DMS79 (cell line): ENCODE measurements at places on chromosomes 4 and X.

GRCh38 chr4:140095694-140096482 lies 58.1 kb downstream of the MAML3 start:
- DNase-seq = no peak

GRCh38 chrX:136130931-136131833 lies 16.2 kb upstream of the FHL1 start:
- no peak for DNase-seq

DNA sequence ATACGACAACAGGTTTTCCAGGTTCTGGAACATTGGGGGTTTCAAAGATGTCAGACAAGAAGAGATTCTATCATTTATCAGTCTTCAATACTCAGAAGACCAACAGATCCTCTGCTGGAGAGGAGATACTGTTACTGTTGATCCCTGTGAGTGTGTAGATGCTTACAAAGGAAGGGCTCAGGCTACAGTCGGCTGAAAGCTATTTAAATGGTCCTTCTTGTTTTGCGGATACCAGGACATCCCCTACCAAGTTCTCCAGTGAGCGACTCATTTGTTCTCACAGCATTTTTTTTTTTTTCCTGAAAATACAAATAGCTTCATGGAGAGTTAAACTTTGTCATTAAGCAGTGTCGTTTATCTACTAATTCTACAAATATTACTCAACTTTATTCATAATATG lies 201.6 kb downstream of the CAMK2D start:
- DNase-seq = no peak

DNA sequence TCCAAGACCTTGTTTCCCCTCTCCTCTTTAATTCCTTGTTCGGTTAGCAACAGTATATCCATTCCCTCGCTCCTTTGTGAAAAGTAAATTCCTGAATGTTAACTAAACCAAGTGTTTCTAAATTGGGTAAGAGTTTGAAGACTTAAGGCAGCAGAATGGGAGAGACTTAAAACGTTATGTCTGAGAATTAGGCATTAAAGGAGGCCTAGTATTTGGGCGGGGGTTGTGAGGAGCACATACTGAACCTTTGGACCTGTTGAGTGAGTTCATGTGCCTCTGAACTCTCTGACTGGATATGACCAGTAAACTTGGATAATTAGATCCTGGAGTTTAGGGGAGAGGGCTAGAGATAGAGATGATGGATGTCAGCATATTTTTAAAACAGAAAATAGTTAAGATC lies 1.2 kb downstream of the MSMO1 start:
- DNase-seq = no peak

GRCh38 chrX:139206914-139207313 lies 323.6 kb upstream of the F9 start:
- DNase-seq = no peak

GRCh38 chr4:16967722-16968121 lies 69.3 kb upstream of the LDB2 start:
- no peak for DNase-seq

DNA sequence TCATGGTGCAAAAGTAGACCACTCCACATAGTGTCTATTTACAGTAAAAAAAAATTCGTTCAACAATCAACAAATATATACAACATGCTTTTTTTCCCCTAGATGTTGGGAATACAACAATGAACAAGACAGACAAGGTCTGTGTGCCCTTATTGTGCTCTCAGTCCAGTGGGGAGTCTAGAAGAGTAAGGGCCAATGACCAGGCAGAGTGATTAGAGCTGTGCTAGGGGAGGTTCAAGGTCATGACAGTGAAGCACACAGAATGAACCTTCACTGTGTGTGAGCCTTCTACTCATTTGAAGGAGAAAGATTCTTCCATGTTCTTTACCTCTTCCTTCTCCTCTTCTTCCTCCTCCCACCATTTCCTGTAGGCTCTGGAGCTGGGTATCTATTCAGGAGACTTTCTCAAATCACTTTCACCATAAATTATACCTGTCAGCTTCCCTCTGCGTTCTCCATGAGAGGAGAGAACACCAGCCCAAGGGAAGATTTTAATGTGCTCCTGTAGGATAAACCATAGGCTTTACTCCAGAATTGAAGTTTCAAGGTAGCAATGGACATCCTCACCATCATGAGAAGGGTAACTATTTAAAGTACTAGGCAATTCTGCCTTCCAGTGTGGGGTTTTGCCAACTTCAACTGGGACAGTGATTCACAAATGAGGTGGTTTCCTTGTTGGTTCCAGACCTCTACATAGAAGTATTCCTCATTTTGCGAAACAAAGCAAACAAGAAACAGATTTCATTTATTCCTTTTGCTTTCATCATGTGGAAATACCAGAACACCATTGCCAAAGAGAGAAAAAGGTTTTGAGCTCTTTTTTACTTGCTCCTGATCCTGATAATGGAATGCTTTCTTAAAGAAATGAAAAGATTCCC lies 246.9 kb upstream of the GPC4 start:
- no peak for DNase-seq

DNA sequence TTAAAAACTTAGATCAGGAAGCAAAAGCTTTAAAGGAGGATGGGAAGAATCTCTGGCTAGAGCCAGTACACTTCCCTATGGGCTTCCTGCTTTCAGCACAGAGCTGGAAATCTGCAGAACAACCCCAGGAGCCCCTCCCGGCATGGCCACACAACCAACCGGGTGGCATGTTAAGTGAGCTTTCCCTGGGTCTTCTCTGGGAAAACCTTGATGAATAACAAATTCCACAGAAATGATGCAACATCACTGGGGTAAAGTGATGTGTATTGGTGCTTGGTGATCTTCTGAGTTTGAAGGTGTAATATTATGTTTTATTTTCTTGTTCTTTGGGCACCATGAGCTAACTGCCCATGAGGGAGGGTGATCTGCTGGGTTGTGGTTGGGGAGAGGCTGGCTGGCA lies 22.1 kb downstream of the NHS start:
- DNase-seq = no peak

DNA sequence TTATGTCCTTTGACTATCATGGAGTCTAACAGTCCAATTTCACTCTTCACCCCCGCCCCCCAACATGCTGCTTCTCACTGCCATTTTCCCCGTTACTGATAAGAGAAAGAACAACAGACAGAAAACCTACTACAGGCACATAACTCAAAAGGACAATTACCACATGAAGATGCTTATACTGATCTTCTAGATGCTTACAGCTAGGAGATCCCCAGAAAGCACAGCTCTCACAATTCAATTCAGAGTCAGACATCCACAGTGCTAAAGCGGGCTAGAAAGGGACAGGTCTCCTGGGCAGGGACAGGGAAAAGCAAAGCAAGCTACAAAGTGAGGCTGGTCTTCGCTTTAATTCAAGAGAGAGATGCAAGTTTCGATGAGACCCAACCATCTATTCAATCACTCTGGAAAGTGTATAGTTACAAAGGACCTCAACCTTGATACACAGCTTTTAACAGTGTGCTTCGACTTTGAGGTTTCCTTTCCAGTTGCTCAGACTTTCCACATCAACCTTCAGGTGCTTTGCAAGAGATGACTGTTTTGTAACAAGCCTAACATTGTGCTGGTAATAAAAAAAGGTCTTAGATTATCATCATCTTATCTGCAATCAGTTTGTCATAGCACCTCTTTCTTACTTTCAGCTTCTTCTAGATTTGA lies 60.9 kb downstream of the LEF1 start:
- no peak for DNase-seq

DNA sequence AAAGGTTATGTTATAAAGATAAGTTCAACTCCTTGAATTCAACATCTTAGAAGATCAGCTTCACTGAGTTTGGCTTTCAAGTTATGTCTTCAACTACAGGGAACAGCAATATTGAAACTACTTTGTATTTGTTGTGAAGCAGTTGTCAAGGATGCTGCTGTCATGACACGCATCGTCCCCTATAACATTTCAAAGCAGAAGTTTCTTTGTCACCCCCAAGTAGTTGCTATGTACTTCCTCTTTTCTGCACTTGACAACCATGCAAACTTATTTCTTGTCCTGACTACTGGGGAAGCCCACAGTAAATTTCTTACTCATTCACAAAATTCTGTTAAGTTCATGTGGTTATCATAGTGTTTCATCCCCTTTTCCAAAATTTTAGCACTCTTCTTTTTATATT lies 14.3 kb downstream of the ANTXR2 start:
- no peak for DNase-seq

GRCh38 chr4:40897557-40898203 lies 147.9 kb downstream of the NSUN7 start:
- DNase-seq = no peak

GRCh38 chr4:148793221-148793620 lies 351.0 kb upstream of the NR3C2 start:
- DNase-seq = no peak

GRCh38 chrX:114332766-114333165 lies 251.1 kb upstream of the HTR2C start:
- DNase-seq = no peak

- DNase-seq = no peak
Observed at GRCh38 chr4:26736621-26737020, 124.0 kb upstream of the STIM2 start.

DNA sequence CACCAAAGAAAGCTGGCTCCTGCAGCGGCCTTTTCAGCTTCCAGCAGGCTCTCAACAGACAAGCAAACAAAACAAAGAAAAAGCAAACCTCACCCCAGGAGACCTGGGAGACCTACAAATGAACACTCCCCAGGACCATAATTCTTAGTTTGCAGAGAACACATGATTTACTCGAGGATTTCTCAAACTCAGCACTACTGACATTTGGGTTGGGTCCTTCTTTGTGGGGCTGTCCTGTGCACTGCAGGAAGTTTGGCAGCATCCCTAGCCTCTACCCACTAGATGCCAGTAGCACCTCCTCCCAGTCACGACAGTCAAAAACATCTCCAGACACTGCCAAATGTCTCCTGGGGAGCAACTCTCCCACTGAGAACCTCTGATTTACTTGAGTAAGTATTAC lies 21.9 kb downstream of the APOO start:
- no peak for DNase-seq
